M059J (cell line): ENCODE measurements at places on chromosomes 16 and 17. TPM values are rescaled to one million over a fixed set of nuclear protein-coding genes. Genes with fewer than 3 reads are reported as not detected.
A peak's percentile ranks its signal among the peaks of the same experiment; 100 is the strongest.

The CHD9NB gene
- 0.20 and 0.57 TPM in 2 replicates for total RNA-seq

The TBC1D3K gene
- not detected in 2 replicates for total RNA-seq

The ABI3 gene
- 0.12 TPM in 1 of 2 replicates, not detected in the other for total RNA-seq

The CACNA1H gene
- 0.02 TPM in 1 of 2 replicates, not detected in the other for total RNA-seq

The BAIAP3 gene
- 0.34 TPM in 1 of 2 replicates, not detected in the other for total RNA-seq

The IFT20 gene
- 34.7 and 65.9 TPM in 2 replicates for total RNA-seq

DNA sequence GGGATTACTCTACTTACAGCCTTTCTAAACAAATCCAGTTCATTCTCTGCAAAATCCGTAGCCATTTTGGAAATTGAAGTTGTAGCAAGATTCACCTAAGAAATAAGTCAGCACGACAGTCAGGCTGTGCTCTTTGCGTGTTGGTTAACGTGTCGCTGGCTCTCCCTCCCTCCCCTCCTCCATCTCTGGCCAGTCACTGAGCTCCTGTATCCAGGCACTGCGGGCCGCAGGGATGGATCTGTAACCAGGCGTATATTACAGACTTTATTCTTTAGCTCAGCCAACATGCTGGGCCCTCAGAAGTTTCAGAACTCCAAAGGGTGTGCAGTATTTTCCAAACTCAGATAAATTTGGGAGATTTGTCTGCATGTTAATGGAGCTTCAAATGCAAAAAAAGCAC is 30.8 kb downstream of the KDM8 start:
- DNase-seq, result no peak

GRCh38 chr16:82773018-82773417 is 146.2 kb downstream of the CDH13 start:
- peak; percentile 47 for DNase-seq

DNA sequence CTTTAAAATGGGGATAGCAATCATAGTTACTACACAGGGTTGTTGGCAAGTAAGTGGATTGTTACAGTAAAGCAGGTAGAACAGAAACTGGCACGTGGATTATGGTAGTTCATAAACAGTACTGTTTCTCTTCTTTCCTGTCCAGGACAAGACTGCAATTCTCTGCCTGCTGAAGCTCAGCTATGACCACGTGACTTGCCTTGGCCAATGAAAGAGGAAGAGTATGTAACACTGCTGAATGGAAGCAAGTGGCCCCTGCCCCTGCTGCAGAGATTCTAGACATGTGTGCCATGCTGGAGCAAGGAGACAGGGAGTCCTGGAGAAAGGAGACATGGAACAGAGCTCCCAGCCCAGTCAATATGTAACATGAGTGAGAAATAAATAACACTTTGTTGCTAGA is 66.6 kb upstream of the TOX3 start:
- DNase-seq, result no peak

- DNase-seq, result peak; percentile 97
These were observed 9.6 kb downstream of the CRISPLD2 start for GRCh38 chr16:84829168-84829965.

DNA sequence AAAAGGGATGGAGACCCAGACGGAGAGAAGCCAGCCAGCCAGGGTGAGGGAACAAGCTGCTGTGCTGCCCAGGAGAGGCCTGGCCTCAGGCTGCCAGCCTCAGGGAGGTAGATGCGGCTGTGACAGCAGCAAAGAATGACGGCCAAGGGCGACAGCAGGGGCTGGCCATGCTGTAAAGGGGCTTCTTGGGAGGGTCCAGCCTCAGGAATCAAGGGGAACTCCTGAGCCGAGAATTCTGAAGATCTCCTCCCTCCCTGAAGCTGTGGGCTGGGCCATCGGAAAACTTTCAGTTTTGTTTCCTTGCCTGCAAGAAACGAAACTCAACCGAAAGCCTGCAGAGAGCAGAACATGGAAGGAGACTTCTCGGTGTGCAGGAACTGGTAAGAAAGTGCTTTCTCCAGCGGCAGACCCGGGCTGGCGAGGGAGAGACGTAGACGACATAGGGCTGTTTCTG is at the start of gene XAF1:
Gene XAF1 (plus strand): TSS at position 316 of the 454 bp plus-strand sequence. CDS start 33 bp downstream, at position 349.
- DNase-seq, result peak; percentile 82

DNA sequence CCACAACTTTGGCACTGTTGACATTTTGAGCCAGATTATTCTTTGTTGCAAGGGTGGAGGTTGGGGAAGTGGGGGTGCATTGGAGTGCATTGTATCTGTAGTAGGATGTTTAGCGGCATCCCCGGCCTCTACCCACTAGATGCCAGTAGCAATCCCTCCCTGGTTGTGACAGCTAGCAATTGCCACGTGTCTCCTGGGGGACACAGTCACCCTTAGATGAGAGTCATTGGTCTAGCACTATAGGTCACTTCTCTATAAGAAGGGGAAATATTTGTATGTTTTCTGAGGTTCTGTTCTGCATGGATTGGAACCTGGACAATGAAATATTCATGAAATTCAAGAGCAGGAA is 32.4 kb downstream of the MSI2 start:
- no peak for DNase-seq

GRCh38 chr17:9239793-9240658 is 218.7 kb downstream of the NTN1 start:
- DNase-seq, result peak; percentile 15

- peak; percentile 4 for DNase-seq
These were observed 5.8 kb upstream of the MRPL58 start for GRCh38 chr17:75006653-75007052.

GRCh38 chr17:73343168-73343634 is 31.4 kb upstream of the CDC42EP4 start:
- DNase-seq, result no peak

DNA sequence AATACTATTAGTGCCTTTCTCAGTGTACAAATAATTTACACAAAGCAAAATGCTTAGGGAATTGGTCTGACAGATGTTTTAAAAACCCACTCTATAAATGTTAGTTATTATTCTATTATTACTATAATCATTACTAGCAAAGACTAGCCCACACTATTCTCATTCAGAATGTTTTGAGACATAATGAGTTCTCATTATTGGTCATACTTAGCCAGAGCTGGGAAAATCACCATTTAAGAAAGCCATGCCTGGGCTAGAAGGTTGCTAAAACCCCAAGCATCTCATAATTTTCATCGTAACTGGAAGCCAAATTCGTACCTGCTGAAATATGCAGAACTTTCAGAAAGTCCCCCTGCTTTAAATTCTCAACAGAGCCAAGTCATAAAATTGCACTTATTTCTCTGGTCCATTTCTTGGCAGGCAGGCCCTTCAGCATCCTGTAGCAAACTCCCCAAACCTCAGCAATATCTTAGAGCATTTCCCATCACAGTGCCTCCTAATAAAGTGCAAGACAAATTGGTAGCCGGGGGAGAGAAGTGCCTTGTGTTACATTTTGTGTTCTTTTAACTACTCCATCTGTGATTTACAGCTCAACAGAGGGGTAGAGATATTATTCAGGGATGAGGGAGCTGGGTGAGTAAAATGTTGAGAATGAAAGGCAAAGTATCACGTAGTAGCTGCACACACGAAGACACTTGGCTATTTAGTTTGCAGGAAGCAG is 79.8 kb upstream of the ADAMTS18 start:
- DNase-seq, result no peak

DNA sequence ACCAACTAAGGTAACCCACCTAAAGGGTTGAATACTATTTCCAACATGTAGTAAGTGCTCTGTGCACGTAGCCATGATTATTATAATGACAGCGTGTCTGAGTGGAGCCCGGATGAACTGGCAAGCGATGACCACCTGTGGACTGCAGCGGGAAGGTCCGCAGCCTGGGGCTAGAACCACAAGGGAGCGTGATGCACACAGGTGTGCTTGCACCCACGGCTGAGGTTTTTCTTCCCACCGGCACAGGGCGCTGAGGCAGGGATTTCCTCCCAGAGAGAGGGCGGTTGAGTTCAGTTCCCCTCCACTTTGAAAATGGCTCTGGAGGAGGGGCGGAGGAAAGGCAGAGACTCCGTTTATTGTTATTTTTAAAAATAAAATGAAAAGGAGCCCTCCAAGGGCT is 221.7 kb upstream of the HSBP1 start:
- DNase-seq, result no peak

DNA sequence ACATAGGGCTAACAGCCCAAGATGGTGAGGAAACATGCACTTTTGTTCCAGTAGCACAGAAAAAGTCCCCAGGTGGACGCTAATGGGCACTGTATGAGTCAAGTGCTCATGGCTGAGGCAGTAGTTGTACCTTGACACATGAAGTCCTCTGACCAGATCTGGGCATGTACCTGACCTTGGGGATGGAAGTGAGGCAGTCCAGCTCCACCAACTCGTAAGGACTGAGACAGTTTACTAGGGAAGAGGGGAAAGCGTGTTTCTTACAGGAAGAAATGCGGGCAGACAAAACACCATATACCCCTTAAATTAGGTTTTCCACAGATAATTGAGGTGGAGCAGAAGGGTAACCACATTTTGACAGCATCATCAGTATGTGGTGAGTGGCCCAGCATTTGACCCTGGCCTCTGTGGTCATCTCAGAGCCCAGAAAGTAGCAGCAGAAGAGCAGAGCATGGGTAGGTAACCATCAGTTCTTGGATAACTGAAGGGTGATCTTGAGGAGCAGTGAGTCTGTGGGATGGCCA is 32.4 kb upstream of the METTL9 start:
- DNase-seq, result no peak

- DNase-seq, result peak; percentile 30
These were observed 40.4 kb downstream of the WSCD1 start for GRCh38 chr17:6110592-6110991.

DNA sequence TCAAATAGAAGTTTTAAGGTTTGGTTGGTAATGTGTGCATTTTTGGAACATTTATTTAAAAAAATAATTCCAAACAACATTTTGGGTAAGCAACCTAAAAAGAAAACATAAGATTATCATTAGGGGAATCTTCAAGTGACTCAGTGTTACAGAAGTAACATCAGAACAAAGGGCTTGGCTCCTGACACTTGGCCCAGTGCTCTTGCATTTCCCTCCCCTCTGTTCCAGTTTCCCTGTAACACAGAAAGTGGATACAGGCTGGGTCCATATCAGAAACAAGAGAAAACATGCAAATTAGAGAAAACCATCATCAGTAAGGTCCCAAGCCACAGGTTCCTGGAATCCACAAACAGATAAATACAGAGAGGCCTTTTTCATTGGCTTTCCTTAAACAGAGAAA is 40.1 kb downstream of the SKAP1 start:
- no peak for DNase-seq

DNA sequence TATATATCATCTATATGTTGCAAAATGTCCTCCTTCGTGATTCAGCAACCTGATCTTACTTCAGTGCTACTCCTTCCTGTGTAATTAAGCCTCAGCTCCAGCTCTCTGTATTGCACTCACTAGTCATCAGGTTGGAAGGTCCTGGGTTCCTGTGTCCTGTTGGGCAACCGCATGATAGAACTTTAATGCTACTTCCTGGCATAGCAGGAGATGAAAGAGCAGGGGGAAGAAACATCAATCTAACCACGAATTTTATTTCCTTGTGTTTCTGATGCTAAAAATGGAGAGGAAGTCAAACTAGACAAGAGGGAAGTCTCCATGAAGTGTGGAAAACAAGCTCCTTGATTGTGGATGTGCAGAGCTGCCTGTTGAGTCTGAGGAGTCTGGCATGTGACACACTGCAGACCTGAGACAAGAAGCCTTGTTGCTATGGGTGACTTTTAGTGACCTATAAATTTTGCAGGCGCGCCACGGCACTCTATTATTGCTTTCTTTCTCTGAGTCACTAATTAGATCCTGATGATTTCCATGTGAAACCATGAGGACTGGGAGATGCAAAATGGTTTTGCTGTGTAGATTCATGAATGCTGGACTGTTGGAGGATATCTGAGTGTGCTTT is 25.6 kb downstream of the IGSF6 start:
- peak; percentile 93 for DNase-seq
